ENCODE measurements at places on chromosomes 16 and 17. TPM values are rescaled to one million over a fixed set of nuclear protein-coding genes. Genes with fewer than 3 reads are reported as not detected.

- no peak for DNase-seq
These were observed 80.3 kb downstream of the ARHGAP23 start for GRCh38 chr17:38508570-38508950.

The HSPB9 gene
- not detected for total RNA-seq

DNA sequence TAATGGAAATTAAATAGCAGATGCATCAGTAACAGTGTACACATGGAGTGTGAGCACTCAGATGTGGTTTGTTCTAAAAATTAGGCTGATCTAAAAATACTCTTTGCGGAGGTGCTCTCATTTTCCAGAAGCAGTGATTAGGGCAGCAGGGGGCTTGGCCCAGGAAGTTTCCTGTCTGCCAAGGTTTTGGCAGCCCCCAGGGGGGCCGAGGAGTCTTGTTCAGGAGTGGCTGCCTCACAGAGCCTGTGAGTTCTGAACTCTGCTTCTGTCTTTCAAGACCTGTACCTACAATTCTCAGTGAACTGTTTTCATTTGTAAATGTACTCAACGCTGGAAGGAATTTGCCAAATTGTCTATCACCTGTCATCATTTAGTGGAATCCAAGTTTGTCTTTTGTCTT, 388.4 kb upstream of the CDH11 start:
- no peak for DNase-seq

The SLFN11 gene
- total RNA-seq: 2.1 TPM

DNA sequence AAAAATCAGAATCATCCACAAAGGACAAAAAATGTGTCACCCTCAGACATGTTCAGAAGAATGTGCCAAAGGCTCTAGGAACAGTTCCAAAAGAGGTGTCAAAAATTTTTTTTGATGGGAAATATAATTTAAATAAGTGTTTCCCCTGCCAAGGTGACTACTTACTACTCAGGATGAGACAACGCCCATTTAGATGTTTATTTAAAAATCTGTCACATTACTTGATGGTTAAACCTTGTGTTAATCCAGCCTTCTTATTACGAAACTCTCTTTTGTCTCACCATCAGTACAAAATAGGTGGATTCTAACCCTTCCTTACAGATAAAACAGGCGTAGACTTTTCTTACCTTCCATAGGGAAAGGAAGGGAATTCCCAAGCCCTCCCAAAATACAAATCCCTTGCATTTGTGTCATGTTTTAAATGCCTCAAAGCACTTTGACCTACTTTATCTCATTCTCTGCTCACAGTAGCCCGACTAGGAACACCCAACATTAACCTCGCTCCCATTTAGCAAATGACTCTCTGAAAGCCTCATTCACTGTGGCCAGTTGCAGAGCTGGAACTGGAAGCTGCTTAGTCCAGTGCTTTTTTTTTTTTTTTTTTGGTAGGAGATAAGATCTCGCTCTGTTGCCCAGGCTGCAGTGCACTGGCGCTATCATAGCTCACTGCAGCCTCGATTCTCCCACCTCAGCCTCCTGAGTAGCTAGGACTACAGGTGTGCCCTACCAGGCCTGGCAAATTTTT, 5.8 kb upstream of the GNA13 start:
- DNase-seq: no peak

Data from epithelial cell of proximal tubule (primary cell).